ENCODE measurements at places on chromosomes 16 and 17. TPM values are rescaled to one million over a fixed set of nuclear protein-coding genes. Genes with fewer than 3 reads are reported as not detected.

The SUPT6H gene
- 129 TPM for total RNA-seq

DNA sequence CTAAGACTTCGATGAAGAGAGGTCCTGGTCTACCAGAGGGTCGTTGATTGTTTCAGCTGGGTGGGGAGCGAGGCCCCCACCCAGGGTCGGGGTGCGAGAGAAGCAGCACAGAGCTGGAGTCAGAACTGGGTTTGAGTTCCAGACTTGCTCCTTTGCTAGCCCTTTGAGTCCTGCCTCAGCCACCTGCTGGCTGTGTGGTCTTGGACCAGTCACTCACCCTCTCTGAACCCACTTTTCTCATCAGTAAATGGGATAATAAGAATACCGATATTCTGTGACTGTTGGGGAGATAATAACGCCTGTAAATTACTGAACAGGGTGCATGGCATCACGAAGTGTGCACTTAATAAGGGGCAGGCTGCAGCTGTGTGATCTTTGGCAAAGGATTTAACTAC, 427 bp upstream of the MMP28 start:
- DNase-seq, result no peak

- peak; percentile 78 for DNase-seq
Measured at GRCh38 chr17:75549246-75550138, 24.0 kb downstream of the LLGL2 start.

DNA sequence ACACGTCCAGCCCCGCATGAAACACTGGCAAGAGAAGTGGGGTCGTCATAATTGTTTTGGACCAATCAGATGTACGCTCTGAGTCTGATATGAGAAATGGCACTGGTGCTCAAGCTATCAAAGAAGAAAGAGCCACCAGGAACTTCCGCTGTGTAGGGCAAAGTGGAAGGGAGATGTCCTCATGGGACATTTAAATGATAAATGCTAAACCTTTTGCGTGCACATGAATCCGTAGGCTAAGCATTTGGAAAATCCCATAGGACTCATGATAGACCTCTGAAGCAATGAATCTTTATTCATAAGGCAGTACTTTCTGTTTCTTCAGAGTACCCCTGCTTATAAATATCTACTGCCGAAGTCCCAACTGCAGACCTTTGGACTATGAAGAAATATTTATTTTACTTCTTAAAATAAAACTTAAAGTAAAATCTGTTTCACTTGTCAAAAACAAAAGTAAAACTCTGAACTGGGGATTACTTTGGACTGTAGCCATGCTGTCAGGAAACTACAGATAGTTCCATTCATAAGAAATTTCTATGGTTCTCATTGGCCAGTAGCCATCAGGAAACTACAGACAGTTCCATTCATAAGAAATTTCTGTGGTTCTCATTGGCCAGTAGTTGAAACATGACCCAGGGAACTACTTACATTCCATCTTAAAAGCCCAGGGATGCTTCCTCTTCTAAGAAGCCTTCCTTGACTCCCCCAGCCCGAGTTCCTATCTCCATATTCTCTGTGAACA, 335.1 kb downstream of the HS3ST4 start:
- no peak for DNase-seq

DNA sequence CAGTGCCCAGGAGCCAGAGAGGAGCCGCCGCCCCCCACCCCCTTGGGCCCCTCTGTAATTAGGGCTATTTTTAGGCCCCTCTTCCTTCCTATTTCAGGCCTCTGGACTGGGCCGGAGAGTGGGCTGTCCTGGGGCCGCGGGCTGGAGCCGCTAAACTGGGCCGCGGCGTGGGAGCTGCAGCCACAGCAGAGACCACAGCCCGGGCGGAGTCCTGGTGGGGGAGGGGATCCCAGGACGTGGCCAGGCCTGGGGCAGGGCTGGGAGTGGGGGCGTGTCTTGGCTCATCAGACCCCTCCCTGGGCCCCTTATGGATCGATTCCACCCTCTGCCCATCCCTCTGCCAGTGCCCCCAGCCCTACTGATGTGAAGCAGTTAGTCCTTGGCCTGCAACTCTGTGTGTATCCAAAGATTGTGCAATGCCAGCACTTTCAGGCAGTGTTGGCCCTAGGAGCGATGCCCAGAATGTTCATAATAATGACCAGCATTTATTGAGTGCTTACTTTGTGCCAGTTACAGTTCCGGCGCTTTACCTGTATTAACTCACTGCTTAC, 15.0 kb upstream of the TAC4 start:
- no peak for DNase-seq

The CIITA gene
- 0.27 TPM for total RNA-seq

The TBC1D3B gene
- 12.5 TPM for total RNA-seq

The SCRN2 gene
- 80.8 TPM for total RNA-seq

- DNase-seq, result no peak
Measured at GRCh38 chr16:26643519-26643918, 423.2 kb upstream of the C16orf82 start.

The CACNG5 gene
- not detected for total RNA-seq

DNA sequence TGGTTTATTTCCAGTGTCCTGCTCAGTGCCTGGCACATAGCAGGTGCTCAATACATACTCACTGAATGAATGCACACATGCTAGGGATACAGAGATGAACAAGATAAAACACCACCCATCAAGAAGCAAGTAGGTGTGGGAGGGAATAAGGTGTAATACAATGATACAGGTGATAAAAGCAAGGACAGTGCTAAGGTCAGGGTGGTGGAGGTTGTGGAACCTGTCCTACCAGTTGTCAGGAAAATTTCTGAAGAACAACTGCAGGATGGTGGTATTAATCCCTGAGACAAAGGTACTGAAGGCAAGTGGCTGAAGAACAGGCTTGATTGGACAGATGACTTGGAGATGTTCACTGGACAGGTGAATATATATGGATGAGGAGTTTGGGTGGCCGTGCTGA, 1.8 kb downstream of the KNOP1 start:
- DNase-seq, result no peak

The CFAP119 gene
- total RNA-seq, result 4.5 TPM

DNA sequence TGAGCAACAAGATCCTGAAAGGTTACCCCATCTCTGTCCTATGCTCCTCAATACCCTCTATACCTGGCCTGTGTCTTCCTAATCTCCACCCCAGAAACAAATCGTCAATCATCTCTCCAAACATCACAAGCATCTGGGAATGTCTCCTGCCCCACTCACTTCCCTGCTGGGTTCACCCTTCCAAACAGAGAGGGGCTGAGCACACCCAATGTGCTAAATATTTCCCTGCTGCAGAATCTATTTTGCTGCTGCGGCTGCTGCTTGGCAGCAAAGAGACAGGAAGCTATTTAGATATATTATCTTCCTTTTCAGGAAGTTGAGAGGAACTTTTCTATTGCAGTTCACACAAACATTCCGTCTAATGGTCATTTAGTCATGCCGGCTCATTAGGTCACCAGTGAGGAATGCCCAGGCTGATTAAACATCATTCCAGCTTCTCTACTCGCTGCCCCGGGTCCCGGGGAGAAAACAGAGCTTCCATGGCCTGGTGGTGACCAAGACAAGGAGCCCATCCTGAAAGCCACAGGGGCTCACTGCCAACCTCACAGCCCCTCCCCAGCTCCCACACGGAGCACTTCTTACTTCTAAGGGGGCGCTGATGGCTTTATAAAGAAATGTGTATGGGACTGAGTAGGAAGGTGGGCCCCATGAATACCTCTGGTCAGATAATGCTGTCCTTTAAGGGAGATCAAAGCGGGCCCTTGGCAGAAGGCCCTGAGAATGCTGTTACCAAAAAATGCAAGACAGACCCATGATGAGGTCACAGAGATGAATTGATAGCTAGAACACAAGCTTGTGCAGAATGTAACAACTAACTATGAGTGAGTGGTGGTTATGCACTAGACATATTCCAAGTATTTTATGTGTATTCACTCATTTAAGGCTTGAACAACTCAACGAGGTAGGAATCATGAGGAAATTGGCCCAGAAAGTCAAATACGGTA, 218.3 kb downstream of the SOX9 start:
- peak; percentile 83 for DNase-seq

- no peak for DNase-seq
Measured at GRCh38 chr17:5780476-5780875, 196.2 kb upstream of the NLRP1 start.

DNA sequence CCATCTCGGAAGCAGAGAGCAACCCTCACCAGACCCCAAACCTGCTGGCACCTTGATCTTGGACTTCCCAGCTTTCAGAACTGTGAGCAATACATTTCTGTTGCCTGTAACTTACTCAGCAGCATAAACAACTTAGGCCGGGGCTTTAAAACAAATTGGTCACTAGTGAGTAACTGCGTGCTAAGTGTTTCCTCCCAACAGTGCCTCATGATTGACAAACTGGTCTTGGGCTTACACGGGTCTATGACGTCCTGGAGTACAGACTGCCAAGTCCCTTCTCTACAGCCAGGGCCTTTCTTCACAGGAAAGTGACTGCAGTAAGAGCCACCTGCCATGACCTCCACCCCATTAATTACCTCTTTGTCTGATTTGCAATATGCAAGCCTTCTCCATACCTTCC, 136.7 kb downstream of the XYLT1 start:
- no peak for DNase-seq

DNA sequence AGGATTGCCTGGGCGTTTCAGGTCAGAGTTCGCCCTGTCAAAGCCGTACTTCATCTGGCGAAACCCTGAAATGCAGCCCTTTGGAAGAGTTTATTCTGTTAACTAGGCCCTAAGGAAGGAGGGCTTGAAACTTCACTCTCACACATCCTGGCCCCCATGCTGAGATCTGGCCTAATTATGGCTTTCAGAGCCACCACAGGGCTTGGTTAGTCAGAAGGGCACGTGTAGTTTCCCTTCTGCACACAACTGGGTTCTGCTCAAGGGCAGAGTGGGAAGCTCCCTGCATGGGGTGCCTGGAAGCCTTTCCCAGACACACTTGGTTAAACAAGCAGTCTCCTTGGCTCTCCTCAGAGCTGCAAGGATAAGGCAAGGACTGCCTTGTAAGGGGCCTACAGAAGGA, 397.3 kb downstream of the SHISA9 start:
- DNase-seq, result no peak

The RBL2 gene
- total RNA-seq, result 55.3 TPM

- no peak for DNase-seq
Measured at GRCh38 chr17:50719924-50720794, 756 bp downstream of the LUC7L3 start.

DNA sequence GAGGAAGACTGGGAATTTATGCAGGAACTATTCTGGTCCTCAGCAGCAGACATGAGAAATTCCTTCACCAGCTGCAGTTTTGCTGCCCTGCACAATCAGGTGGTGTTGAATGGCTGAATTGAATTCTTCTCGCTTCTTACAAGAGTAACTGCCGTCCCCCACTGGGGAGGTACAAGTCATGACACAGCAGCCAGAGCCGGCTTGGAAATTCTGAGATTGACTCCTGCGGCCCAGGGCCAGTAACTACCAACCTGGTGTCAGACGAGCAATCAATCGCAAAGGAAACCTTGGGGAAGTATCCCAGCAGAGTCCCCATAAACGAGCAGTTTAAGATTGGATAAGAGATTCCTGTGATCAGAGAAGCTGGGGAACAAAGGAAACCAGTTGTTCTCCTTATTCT, 30.7 kb downstream of the KNOP1 start:
- DNase-seq, result no peak

DNA sequence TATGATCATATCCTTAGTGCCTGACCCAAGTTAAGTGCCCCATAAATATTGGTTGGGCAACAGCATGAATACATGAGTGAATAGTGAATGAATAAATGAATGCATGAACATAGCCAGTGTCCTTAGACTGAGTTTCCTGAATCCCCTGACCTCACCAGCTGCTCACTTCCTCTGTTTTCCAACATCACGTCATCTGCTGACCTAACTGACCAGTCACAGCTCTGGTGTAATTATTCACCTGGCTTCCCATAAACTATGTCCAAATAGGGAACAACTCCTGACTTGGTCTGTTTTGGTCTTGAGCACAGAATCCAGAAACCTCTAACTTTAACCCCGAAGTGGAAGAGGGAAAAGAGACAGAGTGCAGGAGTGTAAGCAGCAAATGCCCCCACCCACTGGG, 83.4 kb downstream of the ASIC2 start:
- DNase-seq, result no peak

The NEK8 gene
- total RNA-seq, result 11.0 TPM

- DNase-seq, result no peak
Measured at GRCh38 chr16:83455716-83456115, 352.1 kb upstream of the HSBP1 start.

DNA sequence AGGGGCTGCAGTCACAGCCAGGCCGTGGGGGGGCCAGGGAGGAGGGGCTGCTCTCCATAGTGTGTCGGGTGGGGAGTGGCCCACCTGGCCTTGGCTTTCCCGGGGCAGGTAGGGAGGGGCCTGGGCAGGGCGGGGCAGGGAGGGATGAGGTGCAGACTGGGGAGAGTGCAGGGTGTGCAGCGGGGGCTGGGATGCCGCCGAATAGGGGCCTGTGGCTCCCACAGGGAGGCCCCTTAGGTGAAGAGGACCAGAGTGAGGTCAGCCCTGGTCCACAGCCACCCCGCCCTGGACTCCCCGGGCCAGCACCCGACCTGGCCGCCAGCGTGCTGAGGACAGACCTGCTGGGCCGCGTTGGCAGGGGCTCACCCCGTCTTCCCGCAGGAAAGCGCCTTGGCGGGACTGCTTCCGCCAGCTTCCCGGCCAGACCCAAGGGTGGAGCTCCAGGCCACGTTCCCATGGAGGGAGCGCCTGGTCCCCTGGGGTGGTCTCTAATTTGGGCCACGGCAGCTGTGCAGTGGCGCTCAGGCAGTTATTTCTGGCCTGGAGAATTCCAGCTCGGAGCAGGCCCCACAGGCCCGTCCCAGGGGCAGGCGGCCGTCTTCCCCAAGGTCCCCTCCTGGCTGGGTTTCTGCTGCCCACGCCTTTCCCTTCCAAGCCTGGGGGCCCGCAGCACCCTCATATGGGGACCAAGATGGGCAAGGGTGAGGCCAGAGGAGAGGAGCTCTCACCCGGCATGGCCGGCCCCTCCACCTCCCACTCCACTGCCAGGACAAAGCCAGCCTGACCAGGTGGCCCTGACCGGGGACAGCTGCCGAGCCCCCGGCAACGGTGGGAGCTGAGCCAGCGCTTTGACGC, 27.9 kb downstream of the CACNA1H start:
- no peak for DNase-seq

The TP53TG3D gene
- total RNA-seq, result not detected

GRCh38 chr16:15466131-15466530, 31.7 kb downstream of the BMERB1 start:
- no peak for DNase-seq

DNA sequence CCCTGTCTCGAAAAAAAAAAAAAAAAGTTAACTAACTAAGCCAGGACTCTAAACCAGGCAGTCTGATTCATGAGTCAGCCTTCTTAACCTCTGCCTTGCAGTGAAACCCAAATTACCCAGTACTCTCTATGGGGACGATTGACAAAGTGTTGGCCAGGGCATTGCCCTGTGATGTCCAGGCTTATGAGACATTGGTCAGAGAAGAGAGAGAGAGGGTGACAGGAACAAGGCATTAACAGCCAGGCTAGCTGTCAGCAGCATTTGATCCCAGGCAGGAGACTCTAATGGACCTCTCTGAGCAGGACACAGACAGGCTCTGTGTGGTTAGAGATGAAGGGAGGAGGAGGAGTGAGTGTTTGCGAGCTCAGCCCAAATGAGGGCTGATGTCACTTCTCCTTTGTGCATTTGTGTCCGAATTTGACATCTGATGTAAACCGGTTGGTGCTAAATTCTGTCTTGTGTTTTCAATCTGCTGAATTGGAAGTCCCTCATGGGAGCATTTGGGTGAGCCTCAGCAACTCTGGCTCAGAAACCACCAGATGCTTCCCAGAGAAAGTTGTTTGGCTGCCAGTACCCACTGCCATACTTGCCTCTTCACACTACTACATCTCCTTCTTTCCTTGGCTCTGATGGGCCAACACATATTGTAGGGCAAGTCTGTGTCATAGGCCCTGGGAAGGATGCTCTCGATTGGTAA, 4.3 kb upstream of the MYL4 start:
- no peak for DNase-seq

The PITPNM3 gene
- 0.50 TPM for total RNA-seq

The DNAH3 gene
- 4.3 TPM for total RNA-seq

GRCh38 chr17:20053361-20053964, 44.3 kb downstream of the SPECC1 start:
- DNase-seq, result no peak

Data from Caco-2 (cell line).